EH (cell line): ENCODE measurements at places on chromosomes 5 and 9.
A peak's percentile ranks its signal among the peaks of the same experiment; 100 is the strongest.

DNA sequence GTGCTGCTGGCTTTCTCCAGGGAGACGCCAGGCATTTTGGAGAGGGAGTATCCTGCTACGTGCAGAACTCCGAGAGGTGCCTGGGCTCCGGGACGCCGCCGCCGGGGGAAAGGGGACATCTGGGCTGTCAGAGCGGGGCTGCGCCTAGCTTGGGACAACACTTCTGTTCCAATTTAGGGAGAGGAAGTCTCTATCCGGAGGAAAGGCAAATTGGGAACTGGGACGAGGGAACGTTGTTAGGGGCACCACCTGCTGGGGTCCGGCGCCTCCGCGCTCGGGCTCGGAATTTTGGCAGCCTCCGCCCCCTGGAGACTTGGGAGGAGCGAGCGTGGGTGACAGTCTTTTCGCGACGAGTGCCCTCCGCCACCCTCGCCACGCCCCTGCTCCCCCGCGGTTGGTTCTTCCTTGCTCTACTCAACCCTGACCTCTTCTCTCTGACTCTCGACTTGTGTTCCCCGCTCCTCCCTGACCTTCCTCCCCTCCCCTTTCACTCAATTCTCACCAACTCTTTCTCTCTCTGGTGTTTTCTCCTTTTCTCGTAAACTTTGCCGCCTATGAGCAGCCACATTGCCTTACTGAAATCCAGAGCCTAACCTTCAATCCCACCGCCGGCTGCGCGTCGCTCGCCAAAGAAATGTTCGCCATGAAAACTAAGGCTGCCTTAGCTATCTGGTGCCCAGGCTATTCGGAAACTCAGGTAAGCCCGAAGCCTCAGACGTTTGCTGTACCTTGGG is 1.6 kb downstream of the TSLP start:
- peak; percentile 28 for DNase-seq

GRCh38 chr5:56910210-56910965 is 992 bp downstream of the SETD9 start:
- DNase-seq = no peak

DNA sequence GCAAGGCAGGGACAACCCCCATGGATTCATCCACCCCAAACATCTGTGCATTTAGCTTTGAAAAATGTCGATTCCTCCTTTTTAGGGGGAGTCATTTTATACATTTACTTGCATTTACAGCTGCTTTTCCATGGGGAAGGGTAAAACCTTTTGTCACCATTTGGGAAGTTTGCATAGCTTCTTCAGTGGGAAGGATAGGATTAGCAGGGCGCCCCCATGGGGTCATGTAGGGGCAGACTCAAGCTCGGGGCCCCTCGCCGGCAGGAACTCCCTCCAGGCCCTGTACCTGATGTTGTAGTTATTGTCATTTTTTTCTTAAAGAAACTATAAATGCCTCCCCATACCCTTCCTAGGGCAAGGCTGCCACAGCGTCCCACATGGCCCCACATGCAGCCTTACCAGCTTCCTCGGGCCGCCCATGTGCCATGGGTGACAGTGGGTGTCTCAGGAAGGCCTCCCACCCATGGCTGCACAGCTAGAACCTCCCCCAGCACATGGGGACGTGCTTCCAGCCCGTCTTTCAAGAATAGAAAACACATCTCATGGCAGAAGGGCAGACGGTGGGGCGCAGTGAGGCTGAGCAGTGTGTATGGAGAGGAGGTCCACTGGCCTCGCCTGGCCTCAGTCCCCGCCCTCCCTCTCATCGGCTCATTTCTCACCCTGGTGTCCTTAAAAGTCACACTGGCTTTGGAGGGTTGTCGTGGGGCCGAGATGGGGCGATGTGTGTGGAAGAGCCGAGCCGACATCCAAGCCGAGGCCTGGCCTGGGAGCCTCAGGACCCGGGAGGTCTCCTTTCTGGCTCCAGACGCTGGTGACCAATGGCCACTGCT is 76.1 kb upstream of the OTULINL start:
- no peak for DNase-seq

- no peak for DNase-seq
Observed at GRCh38 chr9:127949827-127950512, 12.3 kb upstream of the DPM2 start.

DNA sequence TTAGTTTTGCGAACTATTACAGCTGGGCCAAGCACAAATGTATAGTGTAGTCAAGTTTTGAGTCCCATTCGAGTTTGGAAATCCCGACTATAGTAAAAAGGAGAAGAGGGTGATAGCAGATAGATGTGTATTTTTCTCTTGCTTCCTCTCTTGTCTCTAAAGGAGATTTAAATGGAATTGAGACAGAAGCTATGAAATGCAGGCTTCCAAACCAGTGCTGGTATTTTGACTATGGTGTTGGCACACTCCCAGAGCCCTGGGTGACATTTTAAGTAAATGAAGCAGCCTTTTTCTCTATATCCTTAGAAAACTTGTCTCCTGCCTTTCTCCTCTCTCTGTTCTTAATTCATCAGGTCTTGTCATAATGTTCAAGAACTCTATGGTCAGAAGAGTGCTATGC is 17.7 kb upstream of the AUH start:
- peak; percentile 60 for DNase-seq

GRCh38 chr9:137023157-137023556 is 4.9 kb downstream of the ABCA2 start:
- DNase-seq = no peak

DNA sequence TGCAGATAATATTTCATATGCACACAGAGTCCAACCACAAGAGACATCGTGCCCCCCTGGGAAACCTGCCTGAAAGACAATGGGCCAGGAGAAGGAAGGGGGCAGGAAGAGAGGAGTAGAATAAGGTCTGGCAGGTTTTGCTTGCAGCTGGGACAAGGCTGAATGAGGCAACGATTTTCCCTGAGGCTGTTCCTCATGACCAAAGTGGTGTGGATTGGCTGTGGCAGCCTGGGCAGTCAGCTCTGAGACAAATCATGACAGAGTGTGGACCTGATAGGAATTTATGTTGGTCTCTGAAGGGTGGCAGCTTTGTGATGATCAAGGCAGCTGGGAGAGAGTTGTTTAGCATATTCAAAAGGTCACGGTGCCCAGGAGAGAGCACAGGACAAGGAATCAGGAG is 119.3 kb downstream of the NMUR2 start:
- DNase-seq = no peak

GRCh38 chr5:997711-998110 is 10.9 kb upstream of the NKD2 start:
- no peak for DNase-seq

DNA sequence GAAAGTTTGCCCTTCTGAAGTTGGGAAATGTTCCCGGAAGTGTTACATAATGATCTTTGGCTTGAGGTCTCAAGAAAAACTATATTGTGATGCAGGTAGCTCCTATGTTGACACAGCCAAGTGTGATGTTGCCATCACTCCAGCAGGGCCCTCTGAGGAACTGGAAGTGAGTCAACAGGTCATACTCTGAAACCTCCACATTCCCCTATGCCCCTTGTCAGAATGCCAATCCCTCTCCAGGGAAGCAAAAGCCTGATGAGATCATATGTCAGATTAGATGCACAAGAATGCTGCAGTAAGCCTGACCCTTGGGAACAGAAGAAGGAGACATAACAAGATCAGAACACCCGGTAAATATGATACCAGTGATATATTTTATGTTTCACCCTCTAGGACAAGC is 66.8 kb upstream of the ITGA2 start:
- DNase-seq = peak; percentile 91

DNA sequence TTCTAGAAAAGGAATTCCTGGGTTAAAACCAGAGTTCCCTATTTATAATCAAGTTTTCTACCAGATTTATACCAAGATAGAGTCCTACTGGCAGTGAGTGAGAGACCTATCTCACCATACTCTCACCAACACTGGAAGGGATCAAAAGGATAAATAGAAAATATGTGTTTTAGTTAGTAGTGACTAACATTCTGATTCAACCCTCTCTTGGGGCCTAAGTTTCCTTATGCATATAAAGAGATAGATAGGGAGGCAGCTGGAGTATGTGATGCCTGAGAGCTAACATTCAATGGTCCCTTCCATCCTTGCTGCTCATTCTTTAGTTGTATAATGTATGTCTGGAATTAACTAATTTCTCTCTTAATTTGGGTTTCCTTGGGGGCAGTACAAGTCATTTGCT is 32.0 kb downstream of the CKMT2 start:
- DNase-seq = no peak

- no peak for DNase-seq
Observed at GRCh38 chr9:97723819-97724218, 26.7 kb upstream of the XPA start.

- no peak for DNase-seq
Observed at GRCh38 chr9:29969856-29970647, 2396.8 kb upstream of the C9orf72 start.

- peak; percentile 63 for DNase-seq
Observed at GRCh38 chr5:169667896-169668674, 31.0 kb downstream of the DOCK2 start.

- DNase-seq = peak; percentile 75
Observed at GRCh38 chr9:4828761-4829160, 36.0 kb downstream of the RCL1 start.

DNA sequence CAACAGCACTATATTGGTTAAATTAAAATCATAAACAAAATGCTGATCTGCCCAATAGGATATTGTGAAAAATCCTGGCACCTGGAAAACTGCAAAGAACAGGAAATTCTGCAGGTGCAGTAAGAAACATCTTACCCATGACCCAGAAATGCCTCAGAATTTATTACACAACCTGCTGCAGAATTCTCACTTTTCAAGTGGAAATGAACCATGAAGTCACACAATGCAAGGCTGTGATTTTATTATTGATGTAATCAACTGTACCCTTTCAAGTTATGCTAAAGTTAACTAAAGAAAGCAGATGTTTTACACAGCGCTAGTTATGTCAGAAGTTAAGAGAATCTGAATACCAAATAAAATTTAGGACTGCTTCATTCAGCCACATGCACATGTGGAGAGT is 6.0 kb downstream of the STRBP start:
- DNase-seq = no peak

DNA sequence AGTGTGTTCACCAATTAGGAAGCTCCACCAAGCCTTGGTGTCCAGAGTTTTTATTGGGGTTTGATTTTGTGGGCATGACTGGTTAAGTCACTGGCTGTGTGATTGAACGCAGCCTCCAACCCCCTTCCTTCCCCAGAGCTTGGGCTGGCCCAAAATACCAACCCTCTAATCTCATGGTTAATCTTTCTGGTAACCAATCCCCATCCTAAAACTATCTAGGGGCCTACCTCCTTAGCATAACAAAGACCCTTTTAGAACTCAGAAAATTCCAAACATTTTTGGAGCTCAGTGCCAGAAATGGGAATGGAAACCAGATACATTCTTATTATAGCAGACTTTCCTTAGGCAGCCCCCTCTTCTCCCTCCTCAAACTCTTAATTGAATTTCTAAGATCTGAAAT is 35.9 kb upstream of the HRH2 start:
- no peak for DNase-seq

- DNase-seq = no peak
Observed at GRCh38 chr9:37534901-37535300, 41.3 kb downstream of the FBXO10 start.

DNA sequence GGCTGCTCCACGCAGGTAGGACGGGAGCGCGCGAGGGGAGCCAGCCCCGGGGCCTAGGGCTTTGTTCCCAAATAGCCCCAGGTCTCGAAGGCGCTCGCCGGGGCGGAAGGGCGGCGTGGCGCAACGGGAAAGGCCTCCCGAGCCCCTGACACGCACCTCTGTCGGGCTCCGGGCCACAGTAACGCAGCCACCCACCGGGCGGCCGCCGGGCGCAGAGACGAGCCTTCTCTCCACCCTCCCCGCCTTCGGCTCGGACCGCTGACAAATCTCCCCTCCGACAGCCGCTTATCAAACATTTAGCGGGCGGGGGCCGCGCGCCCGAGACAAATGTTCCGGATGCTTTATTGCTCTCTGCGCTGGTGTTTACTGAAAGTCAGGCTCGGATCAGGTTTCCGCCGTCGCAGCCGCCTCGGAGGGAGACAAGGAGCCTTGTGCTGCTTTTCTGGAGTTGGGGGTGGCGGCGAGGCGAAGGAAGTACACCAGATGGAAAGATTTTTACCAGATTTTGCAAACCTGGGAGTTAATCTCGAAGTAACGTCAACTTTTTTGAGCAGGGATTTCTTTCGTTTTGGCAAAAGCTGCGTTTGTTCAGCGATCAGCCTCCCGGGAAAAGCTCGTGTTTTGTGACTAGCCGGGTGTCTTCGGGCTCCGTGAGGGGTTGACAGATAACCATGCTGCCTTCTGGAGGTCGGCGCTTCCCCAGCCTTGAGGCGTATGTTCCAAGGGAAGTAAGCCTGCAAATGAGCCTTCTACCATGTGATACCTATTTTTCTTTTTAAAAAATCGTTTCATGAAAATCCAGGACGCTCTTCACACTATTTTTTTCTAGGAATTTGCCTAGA is 950 bp downstream of the RGMB start:
- DNase-seq = peak; percentile 76

- DNase-seq = no peak
Observed at GRCh38 chr5:10339058-10339811, 14.3 kb upstream of the MARCHF6 start.

- peak; percentile 67 for DNase-seq
Observed at GRCh38 chr9:2234371-2234893, 219.3 kb downstream of the SMARCA2 start.

- DNase-seq = no peak
Observed at GRCh38 chr5:66617226-66617861, 21.2 kb downstream of the MAST4 start.

DNA sequence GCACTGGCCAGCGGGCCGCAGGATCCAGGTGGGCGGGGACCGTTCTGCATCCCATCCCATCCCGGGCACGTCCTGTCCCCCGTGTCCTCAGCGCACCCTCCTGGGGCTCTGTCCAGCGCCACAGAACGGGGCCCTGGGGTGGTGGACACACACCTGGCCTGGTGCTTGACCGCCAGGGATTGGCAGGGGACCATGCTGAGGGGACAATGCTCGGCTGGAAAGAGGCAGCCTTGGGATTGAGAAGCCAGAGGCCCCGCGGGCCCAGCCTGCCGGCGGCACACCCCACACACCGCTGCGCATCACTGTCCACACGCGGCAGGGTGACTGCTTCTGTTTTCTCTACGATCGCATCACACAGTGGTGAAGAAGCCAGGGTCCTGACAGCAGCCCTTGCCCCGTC is 33.0 kb downstream of the SLC12A7 start:
- no peak for DNase-seq

DNA sequence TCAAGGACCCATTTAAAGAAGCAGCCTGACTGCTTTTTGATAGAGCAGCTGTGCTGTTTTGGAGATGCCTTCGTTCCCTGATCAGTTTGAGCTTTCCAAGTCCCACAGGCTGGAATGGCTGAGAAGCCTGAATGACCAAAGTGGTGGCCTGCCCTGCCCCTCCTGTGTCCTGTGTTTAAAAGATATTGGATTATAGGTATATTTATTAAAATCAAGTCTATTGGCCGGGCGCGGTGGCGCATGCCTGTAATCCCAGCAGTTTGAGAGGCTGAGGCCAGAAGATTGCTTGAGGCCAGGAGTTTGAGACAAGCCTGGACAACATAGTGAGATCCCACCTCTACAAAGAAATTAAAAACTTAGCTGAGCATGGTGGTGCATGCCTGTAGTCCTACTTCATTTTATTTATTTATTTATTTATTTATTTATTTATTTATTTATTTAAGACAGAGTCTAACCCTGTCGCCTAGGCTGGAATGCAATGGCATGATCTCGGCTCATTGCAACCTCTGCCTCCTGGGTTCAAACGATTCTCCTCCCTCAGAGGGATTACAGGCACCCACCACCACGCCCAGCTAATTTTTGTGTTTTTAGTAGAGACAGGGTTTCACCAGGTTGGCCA is 87.7 kb downstream of the CACNA1B start:
- no peak for DNase-seq
